ENCODE measurements at places on chromosomes 2 and 18. TPM values are rescaled to one million over a fixed set of nuclear protein-coding genes. Genes with fewer than 3 reads are reported as not detected.
A peak's percentile ranks its signal among the peaks of the same experiment; 100 is the strongest.

Gene LBX2
- 0.25 TPM for total RNA-seq

Gene INPP5D
- 138 TPM for total RNA-seq

Gene TFCP2L1
- 0.02 TPM for total RNA-seq

Gene ANKRD12
- total RNA-seq, result 79.4 TPM

Gene FBXO36
- total RNA-seq, result 1.1 TPM

Gene VIL1
- 0.17 TPM for total RNA-seq

Gene SNX17
- 120 TPM for total RNA-seq

Gene SLC9A2
- not detected for total RNA-seq

Gene ZNF396
- total RNA-seq, result 0.50 TPM

GRCh38 chr18:10798727-10799550, 273.1 kb downstream of the NAPG start:
- no peak overlapping the region for H3K27ac ChIP-seq
- no peaks in the 10 kb centered on the region for H3K36me3 ChIP-seq
- no peak overlapping the region for H3K4me3 ChIP-seq
- no peaks in the 10 kb centered on the region for H3K4me1 ChIP-seq
- H3K27me3 ChIP-seq, result no peaks in the 10 kb centered on the region
- DNase-seq, result no peak

DNA sequence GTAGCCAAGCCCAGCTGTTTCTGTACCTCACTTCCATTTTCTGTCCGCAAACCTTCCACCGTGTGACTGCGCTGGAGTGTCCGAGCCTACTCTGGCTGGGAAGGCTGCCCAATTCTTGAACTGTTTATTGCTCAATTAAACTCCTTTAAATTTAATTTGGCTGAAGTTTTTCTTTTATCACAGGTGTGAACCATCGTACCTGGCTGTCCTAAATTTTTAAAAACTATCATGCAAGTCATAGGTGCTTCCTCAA, 6.2 kb upstream of the RNU2-63P start:
- H3K4me3 ChIP-seq, result no peak overlapping the region
- DNase-seq, result no peak
- no peaks in the 10 kb centered on the region for H3K27me3 ChIP-seq
- no peak overlapping the region for H3K27ac ChIP-seq

DNA sequence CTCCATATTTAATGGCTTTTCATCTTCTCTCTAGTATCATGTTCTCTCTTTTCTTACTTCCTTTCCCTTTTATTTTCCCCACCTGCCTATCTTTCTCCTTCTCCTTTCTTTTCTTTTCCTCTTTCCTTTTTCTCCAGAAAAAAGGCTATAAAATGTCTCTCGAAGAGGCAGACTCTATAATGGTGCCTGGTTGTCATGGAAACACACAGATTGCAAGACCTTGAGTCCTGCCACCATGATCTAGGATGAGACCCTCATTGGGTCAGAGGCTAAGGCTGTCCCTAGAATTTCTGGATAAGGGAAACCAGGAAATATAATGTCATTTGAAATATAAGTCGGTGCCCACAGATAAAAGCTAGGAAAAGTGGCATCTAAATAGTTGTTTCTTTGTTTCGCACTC, 36.5 kb upstream of the LHCGR start:
- no peaks in the 10 kb centered on the region for H3K27me3 ChIP-seq
- H3K4me1 ChIP-seq, result no peaks in the 10 kb centered on the region
- no peak overlapping the region for H3K27ac ChIP-seq
- no peak for DNase-seq
- H3K36me3 ChIP-seq, result no peaks in the 10 kb centered on the region
- no peak overlapping the region for H3K4me3 ChIP-seq

- no peaks in the 10 kb centered on the region for H3K36me3 ChIP-seq
- H3K4me1 ChIP-seq, result no peaks in the 10 kb centered on the region
- peaks cover 3% of the 10 kb centered on the region for H3K27me3 ChIP-seq
- no peak overlapping the region for H3K27ac ChIP-seq
Measured at GRCh38 chr2:222440673-222441422, 16.5 kb downstream of the SGPP2 start.

DNA sequence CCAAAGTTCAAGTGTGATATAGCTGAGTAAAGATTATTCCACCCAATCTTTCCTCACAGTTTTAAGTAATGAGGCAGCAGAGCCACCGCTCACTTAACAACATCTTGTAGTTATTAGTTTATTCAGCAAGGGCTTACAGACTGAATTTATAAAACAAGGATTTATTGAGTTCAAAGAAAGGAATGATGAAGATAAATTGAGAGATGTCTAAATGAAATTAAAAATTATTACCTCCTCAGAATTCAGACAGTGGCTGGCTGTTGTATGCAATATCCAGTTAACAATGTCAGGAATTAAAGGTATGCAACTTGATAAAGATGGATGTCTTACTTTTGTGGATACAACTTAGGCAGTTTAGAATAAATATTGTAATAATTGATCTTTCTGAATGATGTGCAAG, 927.3 kb upstream of the CDH2 start:
- H3K4me1 ChIP-seq, result no peaks in the 10 kb centered on the region
- no peak overlapping the region for H3K27ac ChIP-seq
- H3K27me3 ChIP-seq, result no peaks in the 10 kb centered on the region
- H3K36me3 ChIP-seq, result no peaks in the 10 kb centered on the region
- DNase-seq, result no peak

GRCh38 chr2:162716122-162716521, 122.4 kb downstream of the KCNH7 start:
- H3K27ac ChIP-seq, result no peak overlapping the region
- H3K4me3 ChIP-seq, result no peak overlapping the region
- no peaks in the 10 kb centered on the region for H3K4me1 ChIP-seq
- H3K36me3 ChIP-seq, result no peaks in the 10 kb centered on the region

DNA sequence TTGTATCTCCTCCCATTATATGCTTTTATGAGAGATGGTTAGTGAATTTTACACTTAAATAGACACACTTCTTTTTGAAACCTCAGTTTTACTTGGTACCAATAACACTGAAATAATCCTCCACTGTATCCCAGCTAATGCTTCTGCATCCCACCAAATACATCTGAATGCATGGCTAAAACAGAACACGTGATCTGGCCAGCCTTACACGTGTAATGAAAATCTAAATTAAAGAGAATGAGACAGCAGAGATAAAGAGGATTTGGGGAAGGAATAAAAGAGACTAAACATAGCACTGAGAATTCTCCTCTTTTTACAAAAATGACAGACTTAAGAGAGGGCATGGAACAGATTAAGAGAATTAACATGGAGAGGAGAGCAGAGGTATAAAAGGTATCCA, 612.2 kb downstream of the NRXN1 start:
- no peak for DNase-seq
- H3K36me3 ChIP-seq, result no peaks in the 10 kb centered on the region
- H3K27me3 ChIP-seq, result no peaks in the 10 kb centered on the region

DNA sequence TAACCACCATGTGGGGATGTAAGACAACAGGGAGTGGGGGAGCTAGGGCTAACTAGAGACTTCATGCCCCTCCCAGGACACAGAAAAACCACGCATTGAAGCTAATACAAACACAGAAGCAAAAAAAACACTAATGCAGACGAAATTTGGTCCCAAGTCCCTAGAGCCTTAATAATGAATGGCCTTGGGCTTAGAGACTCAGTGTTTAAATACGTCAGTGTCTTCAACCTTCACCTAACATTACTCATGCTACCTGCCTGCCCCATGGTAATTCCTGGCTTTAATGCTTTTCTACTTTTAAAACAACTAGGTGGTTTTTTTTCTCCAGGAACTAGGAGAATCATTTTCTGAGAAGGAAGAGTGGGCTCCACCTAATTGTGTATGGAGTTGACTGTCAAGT, 64.1 kb upstream of the ITSN2 start:
- no peak for DNase-seq
- H3K27ac ChIP-seq, result no peak overlapping the region
- no peaks in the 10 kb centered on the region for H3K36me3 ChIP-seq
- no peaks in the 10 kb centered on the region for H3K27me3 ChIP-seq
- H3K4me3 ChIP-seq, result no peak overlapping the region

GRCh38 chr2:107222466-107222865, 336.5 kb upstream of the ST6GAL2 start:
- no peaks in the 10 kb centered on the region for H3K4me1 ChIP-seq
- no peak for DNase-seq
- H3K27ac ChIP-seq, result no peak overlapping the region
- no peaks in the 10 kb centered on the region for H3K27me3 ChIP-seq
- H3K4me3 ChIP-seq, result no peak overlapping the region
- H3K36me3 ChIP-seq, result no peaks in the 10 kb centered on the region

DNA sequence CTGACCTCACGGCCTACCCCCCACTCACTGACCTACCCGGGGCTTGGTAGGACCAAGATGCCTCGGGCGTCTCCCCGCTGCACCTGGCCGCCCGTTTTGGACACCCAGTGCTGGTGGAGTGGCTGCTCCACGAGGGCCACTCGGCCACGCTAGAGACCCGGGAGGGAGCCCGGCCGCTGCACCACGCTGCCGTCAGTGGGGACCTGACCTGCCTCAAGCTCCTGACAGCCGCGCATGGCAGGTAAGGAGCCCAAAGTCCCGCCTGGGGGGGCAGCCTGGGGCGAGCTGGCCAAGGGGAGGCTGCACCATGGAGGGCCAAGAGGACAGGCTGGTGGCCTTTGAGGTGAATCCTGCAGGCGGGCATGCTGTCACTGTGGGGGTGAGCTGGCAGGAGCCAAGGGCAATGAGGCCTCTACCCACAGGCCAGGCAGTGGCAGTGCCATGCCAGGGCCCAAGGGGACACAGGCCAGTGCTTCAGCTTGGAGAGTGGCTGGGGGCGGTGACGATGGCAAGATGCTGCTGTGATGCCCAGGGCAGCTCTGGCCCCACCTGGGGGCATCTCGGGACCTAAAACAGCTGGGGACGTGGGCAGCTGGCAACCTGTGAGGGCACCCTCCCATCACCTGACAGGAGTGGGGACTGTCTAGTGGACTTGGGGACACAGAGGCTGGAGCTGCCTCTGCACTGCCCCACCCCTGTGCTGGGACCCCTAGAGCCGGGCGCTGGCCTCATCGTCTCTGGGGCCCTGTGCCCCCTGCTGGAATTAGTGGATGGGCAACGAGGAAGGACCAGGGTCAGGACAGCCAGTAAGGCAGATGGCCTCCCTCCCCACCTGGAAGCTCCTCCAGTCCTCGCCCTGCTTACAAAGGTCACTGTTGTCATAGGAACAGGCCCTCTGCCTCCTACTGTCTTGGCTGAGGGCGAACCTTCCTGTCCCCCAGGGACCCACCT, 2.0 kb downstream of the ESPNL start:
- DNase-seq, result no peak
- H3K27me3 ChIP-seq, result no peaks in the 10 kb centered on the region
- no peaks in the 10 kb centered on the region for H3K36me3 ChIP-seq
- no peak overlapping the region for H3K27ac ChIP-seq
- H3K4me3 ChIP-seq, result no peak overlapping the region

DNA sequence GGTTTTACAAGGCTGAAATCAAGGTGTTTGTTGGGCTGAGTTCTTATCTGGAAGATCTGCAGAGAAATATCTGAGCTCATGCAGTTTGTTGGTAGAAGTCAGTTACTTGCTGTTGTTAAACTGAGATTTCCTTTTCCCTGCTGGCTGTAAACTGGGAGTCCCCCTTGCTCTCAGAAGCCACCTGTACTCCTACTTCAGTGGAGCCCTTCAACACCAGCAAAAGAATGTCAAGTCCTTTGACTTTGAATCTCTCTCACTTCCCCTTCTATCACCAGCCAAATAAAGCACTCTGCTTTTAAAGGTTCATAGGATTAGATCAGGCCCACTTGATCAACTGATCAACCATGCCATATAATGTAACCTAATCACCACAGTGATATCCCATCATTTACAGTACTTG, 252.2 kb upstream of the CDH7 start:
- no peaks in the 10 kb centered on the region for H3K4me1 ChIP-seq
- no peaks in the 10 kb centered on the region for H3K27me3 ChIP-seq
- no peak overlapping the region for H3K4me3 ChIP-seq
- H3K27ac ChIP-seq, result no peak overlapping the region
- H3K36me3 ChIP-seq, result no peaks in the 10 kb centered on the region

DNA sequence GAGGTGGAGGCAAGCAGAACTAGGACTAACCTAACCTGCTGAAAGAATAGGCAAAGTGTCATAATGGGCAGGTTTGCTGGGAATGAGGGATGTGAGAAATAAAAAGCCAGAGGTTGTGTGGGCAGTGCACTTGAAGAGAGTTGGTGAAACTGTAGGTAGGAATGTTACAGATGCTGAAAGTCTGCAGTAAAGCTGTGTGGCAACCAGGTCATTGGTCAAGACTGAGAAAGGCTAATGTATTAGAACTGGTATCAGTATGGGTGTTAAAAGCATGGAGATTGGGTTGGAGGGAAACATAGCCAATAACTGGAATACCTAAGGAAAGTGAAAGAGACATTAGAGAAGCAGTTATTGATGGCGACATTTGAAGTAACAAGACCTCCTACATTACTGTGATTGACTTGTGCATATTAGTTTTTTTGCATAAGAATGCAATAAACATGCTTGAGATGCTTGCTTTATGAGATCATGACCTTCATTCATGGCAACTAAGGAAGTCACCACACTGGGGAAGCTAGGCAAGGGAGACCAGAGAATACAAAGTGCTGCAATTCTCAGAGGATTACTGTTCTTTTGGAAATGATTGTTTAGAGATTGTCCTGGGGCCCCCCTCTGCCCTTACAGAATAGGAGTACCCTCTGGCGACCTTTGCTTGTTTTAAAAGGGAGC, 11.8 kb downstream of the GULP1 start:
- no peak for DNase-seq
- no peaks in the 10 kb centered on the region for H3K4me1 ChIP-seq
- H3K4me3 ChIP-seq, result no peak overlapping the region

GRCh38 chr2:102154364-102154763, 11.8 kb downstream of the IL1R1 start:
- H3K4me3 ChIP-seq, result no peak overlapping the region
- H3K27me3 ChIP-seq, result no peaks in the 10 kb centered on the region
- peaks cover 2% of the 10 kb centered on the region for H3K36me3 ChIP-seq

GRCh38 chr2:46296216-46296839, 879 bp upstream of the EPAS1 start:
- H3K27me3 ChIP-seq, result peaks cover 72% of the 10 kb centered on the region
- peak; percentile 13 for DNase-seq
- no peaks in the 10 kb centered on the region for H3K36me3 ChIP-seq

- peak overlapping the region; percentile 91 for H3K27ac ChIP-seq
- H3K4me1 ChIP-seq, result peaks cover 22% of the 10 kb centered on the region
- peak; percentile 33 for DNase-seq
- H3K4me3 ChIP-seq, result no peak overlapping the region
Measured at GRCh38 chr2:1162768-1163584, 212.3 kb downstream of the SNTG2 start.

GRCh38 chr2:32485399-32485798, 128.6 kb downstream of the BIRC6 start:
- H3K4me3 ChIP-seq, result no peak overlapping the region
- no peaks in the 10 kb centered on the region for H3K27me3 ChIP-seq
- H3K4me1 ChIP-seq, result no peaks in the 10 kb centered on the region
- H3K36me3 ChIP-seq, result peaks cover 39% of the 10 kb centered on the region
- DNase-seq, result no peak
- H3K27ac ChIP-seq, result no peak overlapping the region

- H3K27ac ChIP-seq, result no peak overlapping the region
- H3K36me3 ChIP-seq, result no peaks in the 10 kb centered on the region
- no peak overlapping the region for H3K4me3 ChIP-seq
- H3K27me3 ChIP-seq, result peaks cover 22% of the 10 kb centered on the region
- DNase-seq, result no peak
Measured at GRCh38 chr2:23518481-23519333, 133.7 kb downstream of the KLHL29 start.

Data from activated CD4-positive, alpha-beta T cell treated with anti-CD3 and anti-CD28 coated beads, Interleukin-2, amount 10 ng/mL, durations not matched to agents 7 days and 5 days (primary cell).